ENCODE measurements at places on chromosomes 13 and 19.

DNA sequence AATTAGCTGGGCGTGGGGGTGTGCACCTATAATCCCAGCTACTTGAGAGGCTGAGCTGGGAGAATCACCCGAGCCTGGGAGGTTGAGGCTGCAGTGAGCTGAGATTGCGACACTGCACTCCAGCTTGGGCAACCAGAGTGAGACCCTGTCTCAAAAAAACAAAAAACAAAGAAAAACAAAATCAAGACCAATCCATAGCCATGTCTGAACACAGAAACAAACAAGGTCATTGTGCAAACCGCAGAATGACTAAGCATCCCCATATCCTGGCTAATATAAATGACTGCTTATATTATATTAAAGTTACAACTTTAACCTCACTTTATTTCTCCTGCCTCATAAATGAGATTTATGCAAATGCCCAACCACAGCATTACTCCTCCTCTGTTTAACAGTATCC lies 2.3 kb upstream of the LYPD3 start:
- DNase-seq, result no peak

DNA sequence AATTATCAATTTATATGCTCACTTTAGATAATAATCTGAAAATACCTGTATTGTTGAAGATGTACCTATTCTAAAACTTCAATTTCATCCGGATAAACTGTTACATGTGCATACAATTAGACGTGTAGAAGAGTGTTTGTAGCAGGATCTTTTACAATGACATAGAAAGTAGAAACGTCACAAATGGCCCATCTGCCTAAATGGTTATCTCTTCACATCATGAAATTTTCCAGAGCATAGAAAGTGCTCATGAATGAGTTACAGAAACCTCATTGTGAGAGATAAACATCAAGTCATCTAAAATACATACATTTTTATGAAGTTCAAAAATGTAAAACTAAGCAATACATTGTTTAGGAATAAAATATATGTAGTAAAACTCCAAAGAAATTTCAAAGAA lies 607.4 kb downstream of the GPC6 start:
- no peak for DNase-seq

DNA sequence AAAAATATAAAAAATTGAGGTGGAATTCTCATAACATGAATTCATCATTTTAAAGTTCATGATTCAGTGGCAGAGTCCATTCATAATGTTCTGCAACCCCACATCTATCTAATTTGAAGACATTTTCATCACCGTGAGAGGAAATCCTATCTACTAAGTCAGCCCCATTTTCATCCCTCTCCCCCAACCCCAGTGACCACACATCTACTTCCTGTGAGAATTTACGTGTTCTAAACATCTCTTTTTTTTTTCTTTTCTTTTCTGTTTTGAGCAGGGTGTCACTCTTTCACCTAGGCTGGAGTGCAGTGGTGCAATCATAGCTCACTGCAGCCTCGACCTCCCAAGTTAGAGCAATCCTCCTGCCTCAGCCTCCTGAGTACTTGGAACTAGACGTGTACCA lies 17.5 kb downstream of the ATCAY start:
- DNase-seq, result no peak

GRCh38 chr13:27406178-27406939 lies 18.1 kb upstream of the GTF3A start:
- DNase-seq, result no peak

DNA sequence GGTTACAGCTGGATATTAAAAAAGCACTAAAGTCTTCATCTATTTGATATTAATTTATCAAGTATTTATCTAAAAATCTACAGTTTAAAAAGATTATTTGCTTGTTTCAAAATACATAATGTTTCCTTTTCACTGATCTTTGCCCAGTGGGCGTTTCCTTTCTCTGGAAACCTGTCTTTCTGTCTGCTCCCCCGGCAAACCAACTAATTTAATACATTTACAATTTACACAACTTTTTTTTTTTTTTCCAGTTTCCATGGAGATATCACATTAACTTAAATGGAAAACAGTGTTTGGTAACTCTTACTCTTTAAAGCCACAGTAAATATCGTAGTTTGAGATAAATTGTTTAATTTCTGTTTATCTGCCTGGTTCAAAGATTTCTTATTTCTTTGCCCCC lies 5.3 kb downstream of the GPC6 start:
- DNase-seq, result no peak

- DNase-seq, result no peak
These were observed 36.7 kb upstream of the WDFY2 start for GRCh38 chr13:51547425-51548176.

DNA sequence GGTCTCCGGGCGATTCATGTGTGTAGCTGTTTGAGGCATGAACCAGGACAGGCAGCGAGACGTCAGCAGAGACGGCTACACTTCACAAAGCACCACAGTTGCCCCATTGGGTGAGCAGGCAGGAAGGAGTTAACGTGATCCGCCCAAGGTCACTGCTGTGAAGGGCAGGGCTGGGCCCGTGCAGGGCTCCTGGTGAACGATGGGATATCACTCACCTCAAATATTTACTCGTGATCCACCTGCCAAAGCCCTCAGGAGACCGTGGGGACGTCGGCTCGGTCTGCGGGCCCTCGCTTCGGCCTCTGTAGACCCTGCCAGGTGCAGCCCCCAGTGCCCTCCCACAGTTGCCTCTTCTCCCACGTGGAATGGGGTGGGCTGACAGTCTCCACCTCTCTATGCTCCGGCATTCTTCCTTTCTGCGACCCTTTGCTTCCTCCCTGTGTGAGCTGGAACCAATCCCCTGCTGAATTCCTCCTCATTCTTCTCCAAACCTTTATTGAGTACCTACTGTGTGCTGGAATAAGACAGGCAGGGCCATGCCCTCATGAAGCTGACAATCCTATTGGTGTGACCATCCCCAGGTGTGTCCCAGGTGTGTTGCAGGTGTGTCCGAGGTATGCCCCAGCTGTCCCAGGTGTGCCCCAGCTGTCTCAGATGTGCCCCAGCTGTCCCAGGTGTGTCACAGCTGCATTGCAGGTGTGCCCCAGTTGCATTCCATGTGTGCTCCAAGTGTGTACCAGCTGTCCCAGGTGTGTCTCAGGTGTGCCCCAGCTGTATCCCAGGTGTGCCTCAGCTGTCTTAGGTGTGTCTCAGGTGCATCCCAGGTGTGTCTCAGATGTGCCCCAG lies 2.0 kb upstream of the GRK1 start:
- DNase-seq, result no peak
